Upper lobe of right lung (tissue), 1 donor: ENCODE measurements at places on chromosomes 16 and 17. TPM values are rescaled to one million over a fixed set of nuclear protein-coding genes. Genes with fewer than 3 reads are reported as not detected.

The OTOP3 gene
- not detected for total RNA-seq

The HAP1 gene
- total RNA-seq = 0.58 TPM

The DUXB gene
- not detected for total RNA-seq

The TMC7 gene
- 5.0 TPM for total RNA-seq

The KRT33A gene
- not detected for total RNA-seq
